Activated CD4-positive, alpha-beta T cell treated with anti-CD3 and anti-CD28 coated beads for 48 hours (primary cell): ENCODE measurements at places on chromosomes 11 and 22.

DNA sequence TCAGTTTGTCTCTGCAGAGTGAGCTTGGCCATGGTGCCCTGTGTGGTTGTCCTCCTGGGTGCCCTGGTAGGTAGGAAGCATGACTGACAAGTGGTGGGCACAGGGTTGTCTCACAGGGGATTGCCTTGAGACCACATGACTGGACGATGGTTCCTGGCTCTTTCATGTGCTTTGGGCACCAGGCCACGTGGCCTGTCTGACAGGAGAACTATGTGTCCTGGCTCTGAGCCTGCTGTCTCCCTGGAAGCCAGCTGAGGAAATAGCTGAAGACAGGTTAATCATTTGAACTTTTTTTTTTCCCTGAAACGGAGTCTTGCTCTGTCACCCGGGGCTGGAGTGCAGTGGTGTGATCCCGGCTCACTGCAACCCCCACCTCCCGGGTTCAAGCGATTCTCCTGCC lies 93.2 kb downstream of the LDLRAD3 start:
- DNase-seq, result no peak

DNA sequence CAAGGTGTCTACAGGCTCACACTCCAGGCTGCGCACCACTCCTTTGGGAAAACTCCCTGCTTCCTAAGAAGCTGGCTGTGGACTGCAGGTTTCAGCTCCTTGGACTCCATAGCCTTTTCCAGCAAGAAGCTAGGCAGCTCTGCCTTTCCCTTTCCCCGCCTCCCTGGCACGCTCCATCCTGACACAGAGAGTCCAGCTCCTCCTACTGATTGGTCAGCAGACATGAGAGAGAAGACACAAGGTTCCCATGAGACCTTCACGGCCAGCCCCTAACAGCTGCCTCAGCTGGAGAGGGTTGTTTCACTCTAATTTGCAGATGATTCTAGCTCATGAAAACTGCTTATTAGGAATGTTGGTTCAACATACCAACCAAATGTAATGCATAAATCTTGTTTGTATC lies 27.6 kb downstream of the TENM4 start:
- DNase-seq, result no peak

DNA sequence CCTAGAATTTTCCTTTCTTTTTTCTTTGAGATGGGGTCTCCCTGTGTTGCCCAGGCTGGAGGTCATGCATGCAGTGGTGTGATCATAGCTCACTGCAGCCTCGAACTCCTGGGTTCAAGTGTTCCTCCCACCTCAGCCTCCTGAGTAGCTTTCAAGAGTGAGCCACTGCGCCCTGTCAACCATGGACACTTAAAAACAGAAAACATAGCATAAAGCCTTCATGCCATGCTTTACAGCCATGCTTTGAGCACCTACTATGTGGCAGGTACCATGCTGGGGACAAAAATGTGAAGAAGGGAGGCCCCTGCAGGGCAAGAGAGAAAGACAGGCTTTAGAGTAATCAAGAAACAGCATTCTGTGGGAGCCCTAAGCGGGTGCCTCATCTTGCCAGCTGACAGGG lies 13.7 kb upstream of the GNB1L start:
- DNase-seq, result no peak

GRCh38 chr11:128803449-128804245 lies 63.4 kb downstream of the KCNJ1 start:
- DNase-seq, result no peak

DNA sequence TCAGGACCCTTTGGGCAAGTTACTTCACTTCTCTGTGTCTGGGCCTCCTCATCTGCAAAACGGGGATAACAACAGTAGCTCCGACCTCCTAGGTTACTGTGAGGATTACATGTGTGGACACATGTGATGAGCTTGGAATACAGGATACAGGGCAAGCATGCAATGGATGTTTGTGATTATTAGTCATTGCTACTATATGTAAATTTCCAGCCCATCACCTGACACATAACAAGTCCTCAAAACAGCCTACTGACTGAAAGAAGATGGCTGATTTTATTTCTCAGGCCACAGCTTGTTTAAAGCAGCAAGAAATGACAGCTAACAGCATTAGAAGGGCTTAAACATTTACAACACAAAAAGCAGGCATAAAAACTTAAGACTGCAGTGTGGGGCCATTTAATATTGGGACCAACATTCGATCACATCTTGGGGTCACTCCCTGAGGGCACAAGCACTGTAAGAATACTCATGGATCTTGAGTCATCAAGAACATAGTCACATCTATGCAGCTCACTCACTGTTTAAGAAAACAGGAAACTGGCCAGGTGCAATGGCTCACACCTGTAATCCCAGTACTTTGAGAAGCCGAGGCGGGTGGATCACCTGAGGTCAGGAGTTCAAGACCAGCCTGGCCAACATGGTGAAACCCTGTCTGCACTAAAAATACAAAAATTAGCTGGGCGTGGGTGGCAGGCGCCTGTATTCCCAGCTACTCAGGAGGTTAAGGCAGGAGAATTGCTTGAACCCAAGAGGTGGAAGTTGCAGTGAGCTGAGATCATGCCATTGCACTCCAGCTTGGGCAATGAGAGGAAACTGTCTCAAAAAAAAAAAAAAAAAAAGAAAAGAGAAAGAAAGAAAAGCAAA lies 49.5 kb downstream of the ABTB2 start:
- DNase-seq, result peak; percentile 6

- no peak for DNase-seq
These were observed 18.0 kb downstream of the TBC1D22A start for GRCh38 chr22:46780453-46780852.

GRCh38 chr11:133816146-133816870 lies 29.0 kb downstream of the SPATA19 start:
- DNase-seq, result no peak

GRCh38 chr22:24424901-24425775 lies 2.3 kb upstream of the ADORA2A start:
- no peak for DNase-seq

DNA sequence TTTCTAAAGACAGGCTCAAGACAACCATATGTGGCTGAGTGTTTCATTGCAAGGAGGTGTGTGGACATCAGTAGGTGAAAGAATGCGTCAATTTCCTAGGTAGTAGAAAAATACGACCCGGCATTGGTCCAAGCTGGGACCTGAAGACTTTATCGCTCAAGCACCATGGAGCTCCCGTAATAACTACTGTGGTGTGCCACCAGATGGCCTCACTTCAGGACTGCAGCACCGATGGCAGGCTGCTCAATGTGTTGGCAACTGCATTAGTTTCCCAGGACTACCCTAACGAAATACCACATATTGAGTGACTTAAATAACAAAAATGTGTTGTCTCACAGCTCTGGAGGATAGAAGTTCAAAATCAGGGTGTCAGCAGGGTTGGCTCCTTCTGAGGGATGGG lies 72.4 kb upstream of the FAT3 start:
- DNase-seq, result no peak

DNA sequence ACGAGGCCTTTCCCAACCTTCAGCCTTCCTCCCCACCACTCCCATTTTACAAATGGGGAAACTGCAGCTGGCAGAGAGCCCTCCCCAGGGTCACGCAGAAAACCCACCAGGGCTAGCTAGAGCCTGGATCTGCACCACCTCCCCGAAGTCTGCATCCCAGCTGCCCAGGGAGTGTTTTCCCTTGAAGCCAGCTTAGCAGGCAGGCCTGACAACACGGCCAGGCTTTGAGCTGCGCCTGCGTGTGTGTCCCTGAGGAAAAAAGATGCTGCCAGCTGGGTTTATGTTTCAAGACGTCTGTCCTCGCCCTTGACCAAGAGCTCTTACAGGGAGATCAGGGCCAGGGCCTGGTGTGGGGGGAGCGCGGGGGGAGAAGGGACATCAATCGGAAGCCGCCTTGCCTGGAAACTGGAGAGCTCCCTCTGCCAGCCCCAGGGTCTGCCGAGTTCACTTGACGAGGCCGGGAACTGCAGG lies 20.3 kb downstream of the WNT11 start:
- no peak for DNase-seq

GRCh38 chr11:1650034-1650917 lies 20.7 kb downstream of the KRTAP5-5 start:
- no peak for DNase-seq
